ENCODE measurements at places on chromosomes 3 and 15.

- peak; percentile 76 for DNase-seq
Measured at GRCh38 chr3:141452045-141452444, 34.8 kb upstream of the RASA2 start.

- no peak for DNase-seq
Measured at GRCh38 chr15:73965094-73965757, 26.9 kb downstream of the STOML1 start.

GRCh38 chr3:59326246-59327024, 276.6 kb upstream of the CFAP20DC start:
- no peak for DNase-seq

DNA sequence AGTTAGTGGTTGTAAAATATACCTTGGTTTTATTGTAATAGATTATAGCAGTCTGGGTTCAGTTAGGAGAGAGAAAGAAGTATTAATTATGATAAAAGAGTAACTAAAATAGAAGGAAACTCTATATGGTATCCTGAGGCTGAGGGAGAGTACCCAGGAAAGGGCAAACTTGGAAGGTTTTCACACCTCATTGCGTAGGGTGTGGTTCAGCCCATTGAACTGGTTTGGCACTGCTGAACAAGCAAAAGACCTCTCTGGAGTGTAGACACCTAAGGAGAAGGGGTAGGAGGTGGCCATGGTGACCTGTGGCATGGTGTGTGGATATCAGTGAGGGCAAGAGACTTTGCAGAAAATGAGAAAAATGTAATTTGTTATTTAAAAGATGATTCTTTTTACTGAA, 63.5 kb downstream of the STT3B start:
- no peak for DNase-seq

- no peak for DNase-seq
Measured at GRCh38 chr3:190426806-190427507, 22.7 kb downstream of the TMEM207 start.

GRCh38 chr15:78035321-78035751, 42.2 kb downstream of the TBC1D2B start:
- no peak for DNase-seq

DNA sequence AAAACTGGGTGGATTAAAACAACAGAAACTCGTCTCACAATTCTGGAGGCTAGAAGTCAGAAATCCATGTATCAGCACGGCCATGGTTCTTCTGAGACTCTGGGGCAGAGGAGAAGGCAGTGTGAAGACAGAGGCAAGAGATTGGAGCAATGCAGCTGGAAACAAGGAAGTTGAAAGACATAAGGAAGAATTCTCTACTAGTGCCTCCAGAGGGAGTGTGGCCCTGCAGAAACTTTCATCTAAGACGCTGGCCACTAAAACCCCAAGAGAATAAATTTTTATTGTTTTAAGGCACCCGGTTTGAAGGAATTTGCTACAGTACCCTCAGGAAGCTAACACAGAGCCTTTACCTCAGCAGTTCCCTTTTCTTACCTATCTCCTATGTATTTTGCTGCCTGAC, 1012.2 kb upstream of the CADM2 start:
- no peak for DNase-seq

DNA sequence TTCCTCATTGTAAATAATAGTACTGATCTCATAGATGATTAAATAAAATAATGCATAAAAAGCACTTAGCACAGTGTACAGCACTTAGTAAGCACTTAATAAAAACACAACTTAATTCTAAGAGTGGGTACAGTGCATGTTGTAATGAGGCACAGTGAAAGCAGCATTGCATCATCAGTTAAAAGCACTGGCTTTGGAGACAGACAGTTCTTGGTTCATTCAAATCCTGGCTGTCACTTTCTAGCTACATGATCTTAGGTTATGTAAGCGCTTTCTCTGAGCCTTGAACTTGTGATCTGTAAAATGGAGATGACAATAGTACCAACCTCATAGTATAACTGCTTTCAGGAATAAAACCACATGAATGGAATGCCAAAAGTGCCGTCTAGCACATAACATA, 151.5 kb downstream of the DPH6 start:
- DNase-seq, result no peak

DNA sequence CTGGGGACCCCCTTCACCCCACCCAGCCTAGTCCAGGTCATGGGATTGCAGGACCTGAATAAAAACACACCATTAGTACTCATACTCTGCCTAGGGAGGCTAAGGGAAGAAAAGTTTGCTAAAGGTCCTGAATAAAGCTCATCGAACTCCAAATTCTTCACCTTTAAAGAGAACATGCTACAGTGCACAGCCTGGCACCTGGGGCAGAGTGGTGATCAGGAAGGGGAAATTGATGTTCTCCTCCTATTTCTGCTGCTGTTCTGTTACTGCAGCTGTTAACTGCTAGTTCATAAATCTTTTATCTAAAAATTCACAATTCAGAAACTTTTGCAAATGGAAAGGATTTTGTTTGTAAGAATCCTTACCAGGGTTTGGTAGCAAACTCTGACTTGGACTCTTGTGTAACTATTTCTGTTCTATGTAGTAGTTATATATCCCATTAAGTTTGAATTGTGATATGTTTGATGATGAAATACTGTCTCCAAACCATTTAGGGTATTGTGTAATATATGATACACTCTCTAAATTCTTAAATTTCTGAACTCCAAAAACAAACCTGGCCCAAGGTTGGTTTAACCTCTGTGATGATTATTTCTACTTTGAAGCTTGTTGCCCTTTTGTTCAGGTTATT, 27.9 kb downstream of the MCTP2 start:
- DNase-seq, result no peak

GRCh38 chr15:63972801-63973200, 73.5 kb downstream of the DAPK2 start:
- DNase-seq, result no peak

GRCh38 chr15:100242989-100243388, 98.8 kb downstream of the ADAMTS17 start:
- no peak for DNase-seq

- DNase-seq, result peak; percentile 69
Measured at GRCh38 chr3:36868614-36869436, 76.0 kb downstream of the TRANK1 start.

GRCh38 chr3:102670986-102671385, 236.2 kb downstream of the ZPLD1 start:
- no peak for DNase-seq

DNA sequence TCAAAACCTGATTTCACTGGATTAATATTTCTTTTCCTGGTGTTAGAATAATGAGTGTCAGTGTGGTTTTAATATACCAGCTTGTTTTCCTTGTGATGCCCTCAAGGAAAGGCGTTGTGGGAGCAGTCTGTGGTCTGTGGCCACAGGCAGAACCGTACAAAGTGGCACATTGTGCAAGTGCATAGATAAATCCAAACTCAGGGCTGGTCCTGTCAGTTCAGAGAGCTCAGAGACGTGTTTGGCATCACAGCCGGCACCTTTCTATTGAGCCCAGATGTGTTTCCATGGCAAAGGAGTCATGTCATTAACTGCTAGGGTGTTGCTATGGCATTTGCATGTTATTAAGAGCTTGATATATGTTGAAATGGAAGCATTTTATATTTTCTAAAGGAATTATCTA, 289.9 kb upstream of the RASGRP1 start:
- no peak for DNase-seq

- no peak for DNase-seq
Measured at GRCh38 chr3:193736616-193737015, 143.6 kb downstream of the OPA1 start.

DNA sequence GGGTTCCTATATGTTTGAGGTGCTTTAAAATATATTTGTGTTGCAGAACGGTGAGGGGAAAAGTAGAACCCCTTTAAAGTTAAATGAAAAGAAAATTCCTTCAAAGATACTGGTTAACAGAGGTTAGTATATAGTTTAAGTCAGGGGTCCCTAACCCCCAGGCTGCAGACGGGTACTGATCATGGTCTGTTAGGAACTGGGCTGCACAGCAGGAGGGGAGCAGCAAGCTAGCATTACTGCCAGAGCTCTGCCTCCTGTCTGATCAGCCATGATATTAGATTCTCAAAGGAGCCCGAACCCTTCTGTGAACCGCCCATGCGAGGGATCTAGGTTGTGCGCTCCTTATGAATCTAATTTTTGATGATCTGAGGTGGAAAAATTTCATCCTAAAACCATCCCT, 37.5 kb upstream of the RFX7 start:
- DNase-seq, result no peak
